AG04449 (cell line): ENCODE measurements at places on chromosomes 6 and 20.

GRCh38 chr6:37657112-37657886 is 40.4 kb downstream of the MDGA1 start:
- DNase-seq: no peak

DNA sequence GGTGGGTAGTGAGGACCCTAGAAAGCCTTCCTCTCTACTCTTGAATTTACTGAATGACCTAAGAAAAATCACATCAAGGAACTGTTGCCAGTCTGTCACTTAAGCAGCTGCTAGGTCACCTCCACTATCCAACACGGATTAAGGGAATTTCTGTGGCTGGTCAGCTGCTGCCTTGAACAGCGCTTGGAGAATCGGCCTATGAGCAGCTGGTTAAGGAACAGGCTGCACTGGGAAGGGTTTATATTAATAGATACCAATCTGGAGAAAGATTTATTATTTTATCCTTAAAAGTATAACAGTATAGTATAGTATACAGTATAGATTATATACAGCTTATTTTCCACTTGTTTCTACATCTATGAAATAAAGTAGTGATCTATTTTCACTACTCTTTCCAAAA is 6.5 kb downstream of the PTPRK start:
- no peak for DNase-seq

DNA sequence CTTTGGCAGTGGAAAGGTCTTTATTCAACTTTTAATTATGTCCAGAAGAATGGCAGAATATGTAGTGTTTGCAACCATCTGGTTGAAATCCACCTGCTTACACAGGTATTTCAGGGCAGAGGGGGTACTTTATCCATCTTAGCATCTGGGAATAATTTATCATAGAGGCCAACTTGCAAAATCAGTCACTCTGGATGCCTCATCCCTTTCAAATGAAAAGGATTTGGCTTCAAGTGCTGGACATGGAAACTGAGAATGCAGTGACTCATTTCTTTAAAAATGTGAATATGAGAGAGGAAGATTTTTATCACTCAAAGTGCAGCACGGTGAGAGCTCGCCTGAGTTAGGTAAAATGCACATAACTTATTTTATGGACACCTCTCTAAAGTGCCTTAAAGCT is 758.3 kb downstream of the KIF16B start:
- DNase-seq: no peak

GRCh38 chr20:4894981-4895381 is 106.3 kb downstream of the SLC23A2 start:
- DNase-seq: no peak

- no peak for DNase-seq
Observed at GRCh38 chr6:143839196-143839595, 3.9 kb upstream of the LTV1 start.

- DNase-seq: no peak
Observed at GRCh38 chr6:87088076-87088475, 6.8 kb downstream of the CGA start.
